ENCODE measurements at places on chromosomes 11 and 22.

DNA sequence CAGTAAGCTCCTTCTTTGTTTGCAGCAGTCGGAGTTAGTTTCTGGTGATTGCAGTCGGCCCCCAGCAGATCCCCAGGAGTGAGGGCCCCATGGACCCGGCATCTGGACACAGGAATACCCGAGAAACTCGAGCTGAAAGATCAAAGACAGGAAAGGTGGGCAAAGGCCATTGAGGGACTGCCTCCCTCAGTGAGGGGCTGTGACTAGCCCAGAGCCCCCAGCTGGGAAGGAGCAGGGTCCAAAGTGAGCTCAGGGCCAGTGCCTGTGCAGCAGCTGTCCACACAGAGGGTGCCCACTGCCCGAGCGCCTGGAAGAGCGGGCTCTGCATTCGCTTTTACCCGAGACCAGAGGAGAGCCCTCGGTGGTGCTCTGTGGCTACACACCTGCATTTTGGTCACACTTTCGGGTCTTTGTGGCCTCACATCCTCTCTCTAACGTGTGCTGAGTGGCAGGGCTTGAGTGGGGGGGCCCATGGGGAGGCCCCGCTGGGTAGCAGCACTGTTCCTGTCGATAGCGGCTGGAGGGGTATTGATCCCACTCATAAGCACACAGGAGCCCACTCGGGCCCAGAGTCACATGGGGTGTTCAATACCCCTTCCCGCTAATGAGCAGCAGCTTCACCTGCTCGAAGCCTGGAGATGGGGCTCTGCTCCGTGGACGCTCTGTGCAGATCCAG is 532.9 kb downstream of the TBC1D22A start:
- DNase-seq: no peak

DNA sequence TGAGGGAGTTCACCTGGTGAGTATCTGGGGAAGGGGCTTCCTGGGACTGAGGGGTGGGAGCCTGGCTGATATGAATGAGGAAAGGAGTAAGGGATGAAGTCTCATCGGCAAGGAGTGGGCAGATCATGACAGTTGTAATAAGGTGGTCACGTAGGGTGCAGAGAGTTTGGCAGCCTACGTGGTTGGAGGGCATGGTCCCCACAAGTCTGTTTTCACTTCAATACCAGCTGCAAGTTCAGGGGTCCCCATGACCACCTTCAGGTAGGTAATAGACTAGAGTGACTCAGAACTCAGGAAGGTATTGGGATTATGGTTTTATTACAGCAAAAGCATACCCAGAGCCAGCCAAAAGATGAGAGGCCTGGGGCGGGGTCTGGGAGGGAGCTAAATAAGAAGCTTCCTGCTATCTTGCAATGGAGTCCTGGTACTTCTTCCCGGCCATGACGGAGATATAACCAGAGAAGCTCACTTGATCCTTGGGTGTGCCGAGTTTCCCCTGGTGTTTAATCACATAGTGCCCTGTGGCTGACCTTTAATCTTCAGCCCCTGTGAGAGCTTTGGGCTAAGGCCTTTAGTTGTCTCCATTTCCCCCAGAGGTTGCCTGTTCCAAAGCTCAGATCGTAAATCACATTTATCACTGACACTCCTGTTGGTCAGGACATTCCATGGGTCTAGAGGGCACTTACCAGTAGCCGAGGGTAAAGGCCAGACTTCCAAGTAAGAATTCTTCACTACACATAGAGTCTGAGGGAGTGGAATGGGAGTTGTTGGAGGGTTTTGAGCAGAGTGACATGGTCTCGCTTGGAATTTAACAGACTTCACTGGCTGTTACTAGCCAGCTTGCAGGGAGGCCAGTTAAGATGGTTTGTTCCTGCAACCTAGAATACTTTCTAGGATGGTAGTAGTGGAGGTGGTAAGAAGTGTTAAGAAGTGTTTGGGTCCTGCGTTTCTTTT is 9.1 kb downstream of the SLC3A2 start:
- DNase-seq: no peak

GRCh38 chr22:48096851-48097665 is 1334.6 kb downstream of the TBC1D22A start:
- DNase-seq: no peak

- no peak for DNase-seq
Measured at GRCh38 chr11:96144553-96144952, 198.4 kb downstream of the MAML2 start.

GRCh38 chr11:19394525-19395016 is 153.8 kb upstream of the E2F8 start:
- no peak for DNase-seq

GRCh38 chr11:36065436-36065835 is 121.6 kb downstream of the LDLRAD3 start:
- DNase-seq: no peak
